ENCODE measurements at places on chromosomes 3 and 15. TPM values are rescaled to one million over a fixed set of nuclear protein-coding genes. Genes with fewer than 3 reads are reported as not detected.

The COL6A5 gene
- total RNA-seq = not detected

The CXCR6 gene
- not detected for total RNA-seq

The DLL4 gene
- total RNA-seq = not detected

The CSTA gene
- total RNA-seq = not detected

The CACNA2D2 gene
- total RNA-seq = not detected

The THBS1 gene
- 8,113 TPM for total RNA-seq

The PATL2 gene
- total RNA-seq = 0.15 TPM

DNA sequence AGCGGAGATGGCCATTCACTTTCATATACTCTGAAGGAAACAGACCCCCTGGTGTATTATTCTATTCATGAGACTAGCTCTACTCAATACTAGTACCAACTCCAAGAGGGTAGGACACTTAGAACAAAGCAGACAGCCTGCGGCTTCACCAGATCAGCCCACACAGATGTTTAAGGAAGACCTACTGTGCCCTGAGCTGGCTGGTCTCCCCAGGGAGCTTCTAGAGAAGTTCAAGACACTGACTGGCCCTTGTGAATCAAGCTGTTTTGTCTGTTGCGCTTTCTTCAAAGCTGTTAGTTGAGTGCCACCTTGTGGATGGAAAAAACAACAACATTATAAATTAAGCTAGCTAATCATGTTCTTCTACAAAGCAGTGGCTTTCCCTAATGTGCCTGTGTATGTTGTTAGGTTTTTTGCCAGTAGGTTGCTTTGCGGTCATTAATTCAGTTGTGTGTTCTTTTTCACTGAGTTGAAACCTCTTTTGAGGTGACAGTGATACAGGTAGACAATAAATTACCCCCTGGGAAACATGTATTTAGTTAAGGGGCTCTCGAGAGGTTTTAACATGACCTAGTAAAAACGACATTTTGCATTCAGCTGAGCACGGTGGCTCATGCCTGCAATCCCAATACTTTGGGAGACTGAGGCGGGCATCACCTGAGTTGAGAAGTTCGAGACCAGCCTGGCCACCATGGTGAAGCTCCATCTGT lies 64.2 kb upstream of the MYZAP start:
- peaks cover 26% of the 10 kb centered on the region for H3K4me1 ChIP-seq
- peak; percentile 78 for DNase-seq
- H3K27me3 ChIP-seq = peaks cover 30% of the 10 kb centered on the region

DNA sequence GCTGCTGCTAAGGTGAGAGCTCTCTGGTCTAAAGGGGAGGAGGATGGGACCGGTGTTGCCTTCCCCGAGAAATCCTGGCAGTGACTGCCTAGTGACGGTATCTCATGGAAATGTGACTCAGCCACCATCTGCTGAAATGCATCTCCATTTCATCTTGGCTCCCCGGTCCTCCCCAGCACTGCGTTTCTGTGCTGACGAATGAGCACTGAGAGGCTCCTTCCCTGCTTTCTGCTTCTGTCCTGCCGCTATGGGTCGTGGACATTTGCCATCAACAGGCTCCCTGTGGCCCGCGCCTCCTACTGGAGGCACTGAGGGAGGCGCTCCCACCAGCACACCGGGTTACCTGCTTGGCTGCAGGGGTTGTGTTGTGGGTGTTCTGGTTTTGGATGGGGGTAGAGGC lies 13.5 kb upstream of the SEC13 start:
- H3K4me3 ChIP-seq = no peak overlapping the region
- DNase-seq = peak; percentile 67
- peak overlapping the region; percentile 31 for H3K27ac ChIP-seq
- H3K27me3 ChIP-seq = peaks cover 41% of the 10 kb centered on the region
- H3K36me3 ChIP-seq = no peaks in the 10 kb centered on the region

DNA sequence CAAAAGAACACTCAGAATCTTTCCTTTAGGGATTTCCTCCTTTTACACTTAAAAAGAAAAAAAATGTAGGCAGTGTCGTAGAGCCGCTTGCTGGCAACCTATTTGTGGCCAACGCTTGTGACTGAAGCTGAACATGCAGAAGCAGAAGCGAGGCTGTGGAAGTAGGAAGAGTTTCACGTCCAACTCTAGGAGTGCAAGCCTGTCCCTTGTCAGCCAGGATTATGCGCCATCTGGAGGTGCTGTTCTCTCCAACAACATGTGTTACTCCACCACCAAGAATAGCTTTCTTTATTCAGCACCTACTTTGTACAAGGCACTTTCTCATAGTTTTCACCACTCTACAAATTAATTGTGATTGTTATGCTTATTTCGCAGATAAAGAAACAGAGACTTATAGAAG lies 223.2 kb upstream of the LMCD1 start:
- H3K4me3 ChIP-seq = no peak overlapping the region
- no peaks in the 10 kb centered on the region for H3K36me3 ChIP-seq
- H3K4me1 ChIP-seq = no peaks in the 10 kb centered on the region
- H3K27ac ChIP-seq = no peak overlapping the region
- no peak for DNase-seq

- peaks cover 49% of the 10 kb centered on the region for H3K27me3 ChIP-seq
- no peak overlapping the region for H3K27ac ChIP-seq
- no peaks in the 10 kb centered on the region for H3K4me1 ChIP-seq
- DNase-seq = no peak
- H3K36me3 ChIP-seq = no peaks in the 10 kb centered on the region
Measured at GRCh38 chr3:126692858-126693257, 11.2 kb upstream of the CHCHD6 start.

DNA sequence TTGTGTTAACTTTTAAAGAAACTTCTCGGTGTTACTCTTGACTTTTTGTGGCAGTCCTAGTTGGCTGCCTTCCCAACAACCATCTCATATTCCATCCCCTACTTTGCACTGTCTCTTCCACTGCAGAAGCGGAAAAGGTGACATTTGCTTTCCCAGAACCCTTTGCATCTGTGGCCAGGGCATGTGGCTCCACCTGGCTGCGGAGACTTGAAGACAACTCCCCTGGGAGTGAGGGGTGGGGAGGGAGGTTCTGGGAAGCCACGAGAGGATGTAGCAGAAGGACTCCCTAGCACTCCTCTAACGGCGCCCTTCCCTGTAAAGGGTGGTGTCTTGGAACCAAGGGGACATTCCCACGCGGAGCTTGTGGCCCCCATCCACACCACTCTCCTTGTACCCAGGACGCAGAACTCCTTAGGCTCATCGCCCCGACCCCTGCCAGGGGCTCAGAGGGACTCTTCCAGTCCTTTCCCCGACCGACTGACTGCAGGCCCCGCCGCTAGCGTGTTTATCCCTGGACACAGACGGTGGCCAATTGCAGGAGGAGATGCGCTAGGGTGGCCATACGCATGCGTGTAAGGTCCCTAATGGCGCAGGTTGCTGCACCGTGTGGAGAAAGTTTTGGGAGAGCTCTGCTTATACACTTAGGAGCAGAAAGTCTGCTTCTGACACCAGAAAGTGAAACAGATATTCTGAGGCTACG lies 33.2 kb upstream of the SECISBP2L start:
- H3K36me3 ChIP-seq = no peaks in the 10 kb centered on the region
- H3K4me3 ChIP-seq = no peak overlapping the region
- no peak for DNase-seq
- H3K27ac ChIP-seq = no peak overlapping the region
- no peaks in the 10 kb centered on the region for H3K27me3 ChIP-seq

DNA sequence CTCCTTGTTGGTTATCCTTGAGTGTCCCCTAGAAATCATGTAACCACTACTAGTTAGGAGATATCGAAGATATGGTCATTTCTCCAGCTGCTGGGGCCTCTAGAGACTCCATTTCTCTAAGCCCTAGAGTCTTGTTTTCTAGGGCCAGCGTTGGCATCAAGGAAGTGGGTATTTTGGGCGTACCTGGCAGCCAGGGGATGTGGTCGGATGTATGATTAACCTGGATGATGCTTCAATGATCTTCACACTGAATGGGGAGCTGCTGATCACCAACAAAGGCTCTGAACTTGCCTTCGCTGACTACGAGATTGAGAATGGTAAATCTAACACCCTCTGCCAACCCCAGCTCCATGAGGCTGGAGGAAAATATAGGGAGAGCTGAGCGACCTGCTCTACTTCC lies 325.5 kb downstream of the RYR3 start:
- H3K36me3 ChIP-seq = no peaks in the 10 kb centered on the region
- peaks cover 13% of the 10 kb centered on the region for H3K27me3 ChIP-seq
- no peak overlapping the region for H3K27ac ChIP-seq
- no peaks in the 10 kb centered on the region for H3K4me1 ChIP-seq
- H3K4me3 ChIP-seq = no peak overlapping the region

GRCh38 chr15:78932258-78932808 lies 12.5 kb downstream of the CTSH start:
- H3K36me3 ChIP-seq = no peaks in the 10 kb centered on the region
- H3K27me3 ChIP-seq = peaks cover 40% of the 10 kb centered on the region
- no peak for DNase-seq
- no peak overlapping the region for H3K27ac ChIP-seq

DNA sequence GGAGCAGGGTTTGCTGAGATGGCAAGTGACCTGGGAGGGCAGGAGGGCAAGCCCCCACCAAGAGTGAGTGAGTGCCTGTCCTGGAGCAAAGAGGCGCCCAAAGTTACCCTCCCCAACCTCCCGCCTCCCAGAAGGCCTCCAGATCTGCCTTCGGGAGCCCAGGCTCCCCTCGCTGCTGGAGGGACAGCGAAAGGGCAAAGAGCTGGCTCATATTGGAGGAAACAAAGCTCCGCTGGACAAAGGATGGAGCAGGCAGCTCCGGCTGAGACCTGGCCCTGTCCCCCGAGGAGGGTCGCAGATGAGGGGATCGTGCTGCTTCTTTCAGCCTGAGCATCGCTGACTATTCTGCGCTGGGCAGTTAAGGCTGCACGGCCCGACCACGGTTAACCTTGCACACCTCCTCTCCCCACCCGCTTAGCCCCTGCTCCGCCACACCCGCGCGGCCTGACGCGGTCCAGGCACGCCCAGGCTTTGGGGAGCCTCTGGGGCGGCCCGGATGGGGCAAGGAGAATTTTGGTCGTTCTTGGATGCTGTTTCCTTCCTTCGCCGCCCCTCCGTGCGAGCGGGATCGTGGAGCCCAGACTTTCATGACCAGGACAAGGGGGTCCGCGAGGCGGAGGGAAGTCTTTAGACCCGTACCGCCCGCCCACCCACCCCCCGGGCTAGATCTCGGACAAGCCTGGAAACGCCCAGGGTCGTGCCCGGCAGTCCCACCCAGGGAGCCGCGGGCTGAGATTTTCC lies 651 bp downstream of the PLCD1 start:
- no peaks in the 10 kb centered on the region for H3K36me3 ChIP-seq
- H3K27me3 ChIP-seq = peaks cover 2% of the 10 kb centered on the region
- peak overlapping the region; percentile 44 for H3K27ac ChIP-seq
- H3K4me1 ChIP-seq = peaks cover 35% of the 10 kb centered on the region
- peak overlapping the region; percentile 73 for H3K4me3 ChIP-seq

- H3K27ac ChIP-seq = no peak overlapping the region
- no peak overlapping the region for H3K4me3 ChIP-seq
- no peaks in the 10 kb centered on the region for H3K27me3 ChIP-seq
- H3K36me3 ChIP-seq = no peaks in the 10 kb centered on the region
- H3K4me1 ChIP-seq = no peaks in the 10 kb centered on the region
Measured at GRCh38 chr3:64972793-64973192, 285.0 kb upstream of the ADAMTS9 start.

- no peak overlapping the region for H3K4me3 ChIP-seq
- no peak overlapping the region for H3K27ac ChIP-seq
- peaks cover 24% of the 10 kb centered on the region for H3K4me1 ChIP-seq
- no peaks in the 10 kb centered on the region for H3K36me3 ChIP-seq
Measured at GRCh38 chr15:55226127-55226526, 29.4 kb upstream of the RSL24D1 start.

DNA sequence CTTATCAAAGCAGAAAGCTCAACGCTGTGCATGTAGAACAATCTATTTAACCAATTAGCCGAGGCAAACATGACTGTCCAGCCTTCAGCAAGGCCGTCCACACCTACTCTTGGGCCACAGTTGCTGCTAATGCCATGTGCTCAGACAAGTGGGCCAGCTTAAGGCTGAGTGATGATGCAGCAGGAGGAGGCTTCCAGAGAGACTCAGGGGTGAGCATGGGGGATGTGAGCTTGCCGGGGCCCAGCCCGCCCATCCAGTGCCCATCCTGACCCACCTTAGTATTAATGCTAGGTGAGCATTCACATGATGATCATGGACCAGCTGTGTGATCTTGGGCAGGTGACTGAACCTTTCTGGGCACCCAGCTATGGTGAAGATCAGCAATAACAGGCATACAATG lies 150.1 kb downstream of the TPRA1 start:
- peaks cover 31% of the 10 kb centered on the region for H3K27me3 ChIP-seq
- no peaks in the 10 kb centered on the region for H3K36me3 ChIP-seq
- no peaks in the 10 kb centered on the region for H3K4me1 ChIP-seq
- DNase-seq = no peak

DNA sequence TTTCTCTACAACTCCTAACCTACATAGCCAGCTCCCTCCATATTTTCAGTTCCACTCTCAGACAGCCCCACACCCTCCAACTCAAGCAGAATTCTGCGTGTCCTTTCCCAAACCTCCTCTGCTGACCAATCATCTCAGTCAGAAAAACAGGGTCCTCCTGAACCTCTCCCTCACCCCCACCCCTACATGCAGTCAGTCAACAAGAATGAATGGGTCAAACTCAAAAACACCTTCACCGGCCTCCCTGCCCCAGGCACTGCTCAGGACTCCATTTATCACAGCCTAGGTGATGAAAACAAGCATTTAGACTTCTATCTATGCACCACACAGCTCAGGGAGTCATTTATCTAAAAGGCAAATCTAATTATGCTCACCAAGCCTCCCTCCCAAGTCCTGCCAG lies 32.4 kb downstream of the MYL3 start:
- no peak overlapping the region for H3K27ac ChIP-seq
- no peak overlapping the region for H3K4me3 ChIP-seq
- no peak for DNase-seq
- no peaks in the 10 kb centered on the region for H3K4me1 ChIP-seq

- peaks cover 15% of the 10 kb centered on the region for H3K36me3 ChIP-seq
- DNase-seq = peak; percentile 31
- peaks cover 9% of the 10 kb centered on the region for H3K4me1 ChIP-seq
Measured at GRCh38 chr15:58666957-58667356, 82.5 kb downstream of the ADAM10 start.

DNA sequence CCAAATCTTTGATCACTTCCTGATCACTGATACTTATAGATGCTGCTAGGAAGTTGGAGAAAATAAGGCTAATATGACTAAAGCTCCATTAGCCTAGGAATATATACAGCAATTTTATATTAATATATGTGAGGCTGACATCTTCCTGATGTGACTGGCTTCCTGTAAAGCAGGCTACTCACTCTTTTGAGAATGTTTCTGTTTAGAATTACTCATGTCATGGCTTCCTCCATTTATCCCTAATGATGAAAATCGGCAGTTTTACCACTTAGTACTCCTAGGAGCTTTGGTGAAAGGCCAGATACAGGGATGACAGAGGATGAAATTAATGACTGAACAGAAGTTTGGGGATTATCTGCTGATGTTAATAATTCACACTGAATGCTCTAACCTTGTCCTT lies 3.9 kb upstream of the MAP1A start:
- H3K27ac ChIP-seq = peak overlapping the region; percentile 82
- peaks cover 84% of the 10 kb centered on the region for H3K4me1 ChIP-seq
- peak overlapping the region; percentile 53 for H3K4me3 ChIP-seq
- H3K36me3 ChIP-seq = peaks cover 4% of the 10 kb centered on the region
- peak; percentile 18 for DNase-seq
- peaks cover 2% of the 10 kb centered on the region for H3K27me3 ChIP-seq

GRCh38 chr3:11250902-11251806 lies 21.0 kb upstream of the ATG7 start:
- no peaks in the 10 kb centered on the region for H3K27me3 ChIP-seq
- DNase-seq = no peak
- H3K36me3 ChIP-seq = peaks cover 22% of the 10 kb centered on the region
- H3K4me1 ChIP-seq = peaks cover 26% of the 10 kb centered on the region

Data from HFFc6 (cell line).